ENCODE measurements at places on chromosomes 12 and 14.

DNA sequence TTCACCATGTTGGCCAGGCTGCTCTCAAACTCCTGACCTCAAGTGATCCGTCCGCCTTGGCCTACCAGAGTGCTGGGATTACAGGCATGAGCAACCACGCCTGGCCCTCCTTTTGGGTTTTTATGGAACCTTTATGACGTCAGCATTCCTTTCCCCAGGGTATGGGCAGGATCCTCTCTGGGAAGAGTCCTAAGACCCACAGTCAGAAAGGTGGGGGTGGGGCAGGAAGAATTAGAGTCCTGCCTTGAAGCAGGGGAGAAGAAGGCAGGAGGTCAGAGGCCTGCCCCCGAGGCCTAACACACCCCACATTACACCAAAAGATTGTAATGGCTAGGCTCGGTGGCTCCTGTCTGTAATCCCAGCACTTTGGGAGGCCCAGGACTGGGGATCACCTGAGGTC is 30.8 kb upstream of the CDK17 start:
- no peak for DNase-seq

- DNase-seq, result no peak
Measured at GRCh38 chr12:116418551-116418950, 140.6 kb upstream of the MAP1LC3B2 start.

- DNase-seq, result no peak
Measured at GRCh38 chr12:53062011-53062961, 12.4 kb downstream of the TNS2 start.

DNA sequence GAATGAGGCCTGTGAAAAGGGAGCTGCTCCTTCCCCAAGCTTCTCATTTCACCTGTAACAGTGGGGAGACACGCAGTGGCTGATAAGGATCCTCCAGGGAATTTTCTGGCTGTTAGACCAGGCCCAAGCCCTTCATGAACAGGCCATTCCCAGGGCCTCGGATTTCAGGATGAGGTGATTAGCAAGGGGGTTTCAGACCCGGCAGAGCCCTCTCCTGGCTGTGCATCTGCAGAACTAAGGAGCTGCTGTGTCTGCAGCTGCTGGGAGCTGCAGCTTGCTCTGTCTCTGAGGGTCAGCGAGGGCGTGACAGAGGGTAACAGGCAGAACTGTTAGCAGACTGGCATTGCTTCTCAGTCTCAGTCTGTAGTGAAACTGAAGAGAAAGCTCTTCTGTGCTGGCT is 110.4 kb downstream of the KCNA5 start:
- DNase-seq, result no peak

- DNase-seq, result no peak
Measured at GRCh38 chr12:75766263-75767160, 255.1 kb upstream of the KRR1 start.

DNA sequence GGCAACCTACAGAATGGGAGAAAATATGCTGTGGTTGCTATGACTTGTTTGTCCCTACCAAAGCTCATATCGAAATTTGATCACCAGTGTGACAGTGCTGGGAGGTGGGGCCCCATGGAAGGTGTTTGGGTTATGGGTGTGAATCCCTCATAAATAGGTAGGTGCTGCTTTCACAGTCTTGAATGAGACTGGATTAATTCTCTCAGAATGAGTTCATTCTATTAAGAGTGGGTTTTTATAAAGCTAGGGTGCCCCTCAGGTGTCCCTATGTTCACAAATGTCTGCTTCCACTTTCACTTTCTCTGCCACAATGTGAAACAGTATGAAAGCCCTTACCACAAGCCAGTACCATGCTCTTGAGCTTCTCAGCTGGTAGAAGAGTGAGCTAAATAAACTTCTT is 133.5 kb downstream of the CPNE8 start:
- DNase-seq, result no peak

Measured in stimulated activated CD4-positive, alpha-beta T cell treated with anti-CD3 and anti-CD28 coated beads, TNF-alpha, amount 100 ng/mL, for 48 hours (primary cell).